Subcutaneous preadipocyte (primary cell): ENCODE measurements at places on chromosomes 16 and 17. TPM values are rescaled to one million over a fixed set of nuclear protein-coding genes. Genes with fewer than 3 reads are reported as not detected.

TEKT1 gene
- total RNA-seq = not detected in 2 replicates

KRTAP9-6 gene
- total RNA-seq = not detected in 2 replicates

SLC13A5 gene
- not detected in 2 replicates for total RNA-seq

WSCD1 gene
- total RNA-seq = 0.20 TPM in 1 of 2 replicates, not detected in the other

GAS7 gene
- 4.5 and 18.4 TPM in 2 replicates for total RNA-seq

NOTUM gene
- total RNA-seq = not detected in 2 replicates

AXIN2 gene
- 1.4 and 3.7 TPM in 2 replicates for total RNA-seq

KIF2B gene
- not detected in 2 replicates for total RNA-seq

ATP2A1 gene
- total RNA-seq = 0.20 and 0.37 TPM in 2 replicates

LLGL2 gene
- 0.20 TPM in 1 of 2 replicates, not detected in the other for total RNA-seq

TBC1D26 gene
- not detected in 2 replicates for total RNA-seq

RAB26 gene
- under 0.01 and 0.20 TPM in 2 replicates for total RNA-seq

ZP2 gene
- total RNA-seq = not detected in 2 replicates

TPSD1 gene
- not detected in 2 replicates for total RNA-seq

BAIAP3 gene
- under 0.01 TPM in 2 replicates for total RNA-seq
